ENCODE measurements at places on chromosomes 16 and 17.

GRCh38 chr17:77740481-77740880 lies 218.0 kb upstream of the TNRC6C start:
- DNase-seq: no peak

DNA sequence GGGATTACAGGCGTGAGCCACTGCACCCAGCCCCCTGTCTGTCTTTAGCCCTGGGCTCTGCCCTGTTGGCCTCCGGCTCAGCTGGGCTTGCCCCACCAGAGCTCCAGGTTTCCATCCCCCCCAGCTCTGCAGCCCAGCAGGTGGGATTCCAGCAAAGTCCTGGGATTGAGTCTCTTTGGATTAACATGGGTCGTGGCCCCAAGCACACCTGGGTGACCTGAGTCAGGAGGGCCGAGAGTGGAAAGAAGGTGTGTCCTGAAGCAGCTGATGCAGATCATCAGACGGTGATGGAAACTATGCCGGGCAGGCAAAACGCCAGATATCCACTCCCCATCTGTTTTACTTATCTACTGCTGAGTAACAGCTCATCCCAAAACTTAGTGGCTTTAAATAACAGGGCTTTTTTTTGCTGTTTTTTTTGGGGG lies 72.5 kb downstream of the KNOP1 start:
- DNase-seq: peak; percentile 66

DNA sequence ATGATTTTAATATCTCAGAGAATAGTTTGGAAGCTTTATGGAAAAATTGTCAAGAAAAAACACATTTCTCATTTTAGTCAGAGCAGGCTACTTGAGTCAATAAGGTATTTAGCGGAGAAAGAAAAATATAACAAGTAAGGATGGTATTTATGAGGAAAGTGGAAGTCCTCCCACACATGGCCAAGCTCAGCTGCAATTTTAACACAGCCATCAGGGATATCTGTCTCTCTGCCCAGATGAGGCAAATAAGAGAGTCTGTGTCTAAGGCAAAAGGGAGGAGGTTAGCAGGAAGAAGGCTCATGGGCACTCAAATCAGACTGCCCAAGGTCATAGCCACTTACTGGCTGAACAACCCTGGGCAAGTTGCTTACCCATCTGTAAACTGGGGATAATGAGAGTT lies 5.2 kb upstream of the CMTM2 start:
- no peak for DNase-seq

DNA sequence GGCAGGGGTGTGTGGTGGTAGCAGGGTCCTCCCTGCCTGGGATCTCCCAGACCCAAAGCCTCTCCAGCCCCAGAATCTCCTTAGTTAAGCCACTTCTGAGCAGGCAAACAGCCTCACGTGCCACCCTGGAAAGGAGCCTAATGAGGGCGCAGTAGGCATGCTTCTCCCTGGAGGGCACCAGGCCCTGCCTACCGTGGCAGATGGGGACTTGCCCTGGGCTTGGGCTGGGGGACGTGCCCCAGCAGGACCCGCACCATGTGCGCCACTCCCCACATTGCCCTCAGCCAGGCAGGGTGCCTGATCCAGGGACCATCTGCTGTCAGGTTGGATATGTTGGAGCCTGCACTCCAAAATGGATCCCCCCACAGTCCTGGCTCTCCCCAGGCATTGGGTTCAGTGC lies 14.2 kb downstream of the FAM83G start:
- no peak for DNase-seq

All from right hindlimb (tissue), 1 donor.